PC-3 (cell line): ENCODE measurements at places on chromosomes 11 and 22. TPM values are rescaled to one million over a fixed set of nuclear protein-coding genes. Genes with fewer than 3 reads are reported as not detected.

Gene ADAMTS15
- total RNA-seq: 16.8 and 21.7 TPM in 2 replicates

Gene INS
- not detected in 2 replicates for total RNA-seq

Gene GSTT2
- not detected in 2 replicates for total RNA-seq

Gene TST
- total RNA-seq: 31.7 and 35.9 TPM in 2 replicates

Gene CARD10
- 20.7 and 26.3 TPM in 2 replicates for total RNA-seq

Gene APOA5
- total RNA-seq: not detected in 2 replicates

Gene HOATZ
- not detected in 2 replicates for total RNA-seq

Gene DDI1
- total RNA-seq: not detected in 2 replicates

Gene OR6T1
- not detected in 2 replicates for total RNA-seq

Gene PLAAT3
- 57.8 and 69.0 TPM in 2 replicates for total RNA-seq

Gene MMP27
- not detected in 2 replicates for total RNA-seq

- no peaks in the 10 kb centered on the region for H3K36me3 ChIP-seq
- DNase-seq: no peak
- H3K27ac ChIP-seq: no peak overlapping the region
- no peak overlapping the region for H3K4me3 ChIP-seq
- peaks cover 2% of the 10 kb centered on the region for H3K4me1 ChIP-seq
Observed at GRCh38 chr11:130397780-130398179, 30.6 kb downstream of the ADAMTS8 start.

DNA sequence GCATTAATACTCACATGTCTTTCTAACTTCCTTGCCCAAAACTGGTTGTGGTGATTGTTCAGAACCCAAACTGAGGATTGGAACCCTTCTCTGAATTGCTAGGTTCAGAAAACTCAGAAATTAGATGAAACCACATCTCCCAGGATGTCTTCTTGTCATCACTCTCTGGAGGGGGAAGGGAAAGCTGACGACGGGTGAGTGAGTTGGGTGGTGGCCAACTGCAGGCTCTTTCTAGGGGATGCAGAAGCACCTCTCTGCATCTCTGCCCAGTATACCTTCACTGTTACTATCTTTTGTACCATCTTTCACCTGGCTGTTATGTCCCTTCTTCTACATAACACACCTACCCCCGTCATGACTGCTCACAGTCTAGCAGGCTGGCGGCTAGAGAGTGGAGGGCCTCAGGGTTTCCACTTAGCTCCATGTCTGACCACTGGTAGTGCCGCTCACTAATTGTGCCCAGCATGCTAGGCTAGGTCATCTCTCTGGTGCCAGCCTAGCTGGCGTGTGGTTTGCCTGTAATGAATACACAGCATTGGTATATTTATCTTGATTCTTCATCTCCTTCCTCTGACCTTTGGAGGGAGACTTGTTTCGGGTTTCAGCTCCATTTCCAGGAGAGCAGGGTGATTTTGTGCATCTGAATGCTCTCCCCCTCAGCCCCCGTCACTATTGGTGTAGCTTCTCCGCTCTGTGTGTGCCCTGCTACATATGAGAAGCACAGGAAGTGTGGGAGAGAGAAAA, 7.3 kb downstream of the GRAMD1B start:
- H3K4me3 ChIP-seq: no peak overlapping the region
- H3K36me3 ChIP-seq: peaks cover 14% of the 10 kb centered on the region
- no peaks in the 10 kb centered on the region for H3K27me3 ChIP-seq
- no peak for DNase-seq

DNA sequence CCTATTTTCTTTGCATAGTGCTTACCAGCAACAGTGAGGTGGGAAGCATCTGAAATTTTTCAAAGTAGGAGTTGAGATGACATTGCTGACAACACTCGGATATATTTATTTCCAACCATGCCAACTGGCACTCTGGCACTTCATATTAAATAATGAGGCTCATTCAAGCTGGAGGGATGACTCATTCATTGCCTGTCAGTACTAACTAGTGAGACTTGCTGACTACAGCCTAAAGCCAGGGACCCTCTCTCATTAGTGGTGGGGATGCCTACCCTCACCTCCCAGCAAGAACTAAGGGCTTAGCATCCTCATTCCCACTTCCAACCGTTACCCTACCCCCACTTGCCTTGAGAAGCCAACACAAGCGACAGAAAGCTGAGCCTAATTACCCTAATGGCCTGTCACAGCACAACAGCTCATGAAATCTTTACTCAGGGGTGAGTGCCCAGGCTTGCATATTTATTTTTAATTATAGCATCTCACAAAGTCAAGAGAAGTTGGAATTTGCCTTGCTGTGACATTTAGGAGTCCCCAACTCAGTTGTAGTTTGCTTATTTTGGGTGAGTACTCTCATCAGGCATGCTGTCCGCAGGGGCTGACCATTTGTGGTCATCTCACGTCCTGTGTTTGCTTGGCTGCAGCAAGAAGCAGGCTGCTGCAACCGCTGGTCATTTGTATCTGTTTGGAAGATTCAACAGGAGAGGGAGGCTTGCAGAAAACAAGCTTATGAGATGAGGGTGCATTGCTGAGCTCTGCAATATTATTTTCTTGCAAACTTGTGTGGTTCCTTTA, 181.6 kb upstream of the POU2AF2 start:
- H3K36me3 ChIP-seq: no peaks in the 10 kb centered on the region
- DNase-seq: peak; percentile 32
- H3K4me3 ChIP-seq: no peak overlapping the region
- no peak overlapping the region for H3K27ac ChIP-seq
- peaks cover 10% of the 10 kb centered on the region for H3K4me1 ChIP-seq

DNA sequence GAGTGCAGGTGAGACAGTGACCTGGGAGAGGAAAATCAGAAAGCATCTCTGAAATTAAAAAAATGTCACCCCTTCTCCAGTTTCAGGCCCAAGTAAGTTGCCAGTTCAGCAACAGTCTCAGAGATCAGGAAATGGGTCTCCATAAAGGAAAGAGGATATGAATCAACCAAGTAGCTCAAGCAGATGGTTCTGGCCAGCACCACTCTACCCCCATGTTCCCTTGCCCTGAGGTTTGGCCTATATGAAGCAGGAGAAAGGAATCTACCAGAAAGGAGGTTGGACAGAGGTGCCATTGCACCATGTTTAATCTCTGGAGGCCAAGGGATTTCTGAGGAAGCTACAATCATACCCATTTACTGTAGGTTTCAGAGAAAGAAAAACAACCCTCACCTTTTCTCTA, 7.7 kb downstream of the FZD4 start:
- H3K4me1 ChIP-seq: peaks cover 23% of the 10 kb centered on the region; the same call in 1 of the 2 replicates
- peaks cover 14% of the 10 kb centered on the region for H3K36me3 ChIP-seq
- H3K27me3 ChIP-seq: no peaks in the 10 kb centered on the region
- H3K4me3 ChIP-seq: no peak overlapping the region

- H3K4me3 ChIP-seq: no peak overlapping the region
- no peak overlapping the region for H3K27ac ChIP-seq
- no peaks in the 10 kb centered on the region for H3K27me3 ChIP-seq
- H3K4me1 ChIP-seq: peaks cover 9% of the 10 kb centered on the region
- no peaks in the 10 kb centered on the region for H3K36me3 ChIP-seq
- DNase-seq: no peak
Observed at GRCh38 chr11:108863528-108863927, 198.7 kb downstream of the DDX10 start.

DNA sequence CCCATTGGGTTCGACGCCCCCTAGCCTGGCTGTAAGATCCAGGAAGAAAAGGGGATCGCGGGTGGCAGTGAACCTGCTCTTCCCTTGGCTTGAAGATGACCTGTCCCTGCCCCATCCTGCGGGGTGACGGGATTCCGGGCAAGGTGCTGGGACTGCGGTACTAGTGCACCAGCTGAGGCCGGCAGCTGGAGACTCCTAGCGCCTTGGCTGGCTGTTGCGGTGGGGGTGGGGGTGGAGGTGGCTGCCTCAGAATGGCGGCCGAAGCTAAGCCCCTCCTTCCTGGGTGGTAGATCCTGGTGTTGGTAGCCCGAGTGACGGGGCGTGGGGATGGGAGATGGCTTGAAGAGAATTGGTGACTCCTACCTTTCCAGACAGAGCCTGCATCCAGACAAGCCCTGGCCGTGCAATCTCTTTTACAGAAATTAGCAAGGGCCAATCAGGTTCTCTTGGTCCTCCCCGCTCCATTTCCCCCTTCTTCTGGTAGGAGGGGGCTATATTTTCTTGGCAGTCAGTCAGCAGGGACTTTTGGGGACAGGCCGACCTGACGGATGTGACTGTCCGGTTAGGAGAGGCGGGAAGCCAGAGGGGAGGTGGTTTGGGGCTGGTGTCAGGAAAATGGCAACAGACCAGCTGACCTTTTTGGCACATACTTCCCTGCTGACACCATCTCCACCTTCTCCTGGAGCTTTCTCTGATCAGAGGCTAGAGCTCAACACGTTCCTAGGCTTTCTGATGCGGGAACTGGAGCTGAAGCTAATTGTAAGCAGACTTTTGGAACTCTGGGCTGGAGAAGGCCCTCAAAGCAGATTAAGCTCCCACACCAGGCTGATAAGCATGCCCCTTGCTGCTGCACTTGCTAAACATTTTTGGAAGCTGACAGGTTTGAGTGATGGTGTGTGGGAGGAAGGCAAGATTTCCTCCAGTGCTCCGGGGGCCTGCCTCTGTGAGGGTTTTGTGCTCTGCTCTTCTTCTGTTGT, 2.0 kb downstream of the NAV2 start:
- H3K4me3 ChIP-seq: peak overlapping the region; percentile 90
- peak; percentile 67 for DNase-seq
- H3K27ac ChIP-seq: peak overlapping the region; percentile 71
- H3K36me3 ChIP-seq: no peaks in the 10 kb centered on the region

DNA sequence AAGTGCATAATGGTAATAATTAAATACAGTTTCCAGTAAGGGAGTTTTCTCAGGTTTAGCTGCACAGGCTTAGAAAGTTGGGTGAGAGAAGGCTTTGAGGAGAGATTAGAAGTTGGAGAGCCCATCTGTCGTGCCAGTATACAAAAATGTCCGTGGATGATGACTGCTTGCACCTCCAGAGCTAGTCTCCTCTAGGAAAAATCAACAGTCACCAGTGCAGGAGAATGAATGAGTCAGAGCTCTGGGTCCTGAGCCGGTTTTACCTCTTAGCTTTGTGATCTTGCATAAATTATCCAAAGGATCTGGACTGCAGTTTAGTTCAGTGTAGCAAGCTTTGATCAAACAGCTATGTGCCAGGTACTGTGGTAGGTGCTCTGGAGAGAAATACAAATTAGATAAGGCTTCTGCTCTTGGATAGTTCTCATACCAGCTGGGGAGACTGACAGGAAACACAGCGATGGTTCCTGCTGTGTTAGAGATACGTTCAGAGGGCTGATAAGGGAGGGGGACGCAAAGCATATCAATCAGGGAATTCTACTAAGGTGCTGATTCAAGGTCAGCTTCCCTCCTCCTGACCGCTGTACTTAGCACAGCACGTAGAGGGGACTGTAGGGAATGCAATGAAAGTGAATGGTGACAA, 125.9 kb downstream of the TEAD1 start:
- peak overlapping the region; percentile 60 for H3K27ac ChIP-seq
- H3K27me3 ChIP-seq: no peaks in the 10 kb centered on the region
- no peaks in the 10 kb centered on the region for H3K36me3 ChIP-seq
- peak overlapping the region; percentile 27; the same call in 1 of the 2 replicates for H3K4me3 ChIP-seq
- peaks cover 60% of the 10 kb centered on the region for H3K4me1 ChIP-seq

DNA sequence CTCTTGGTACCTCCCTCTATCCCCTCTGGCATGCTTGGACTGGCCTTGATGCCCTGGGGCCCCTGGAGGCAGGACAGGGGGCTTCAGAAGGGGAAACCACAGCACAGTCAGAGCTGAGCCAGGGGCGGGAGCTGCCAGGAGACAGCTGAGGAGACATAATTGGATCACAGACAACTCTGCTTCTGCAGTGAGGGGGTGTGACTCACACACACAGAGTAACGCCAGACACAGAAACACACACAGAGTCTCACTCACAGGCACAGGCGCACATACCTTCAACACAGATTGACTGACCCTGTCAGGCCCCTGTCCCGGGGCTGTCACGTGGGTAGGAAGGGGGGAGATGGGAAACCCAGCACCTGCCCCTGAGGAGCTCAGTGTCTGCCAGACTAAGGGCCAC, 20.6 kb downstream of the STARD10 start:
- H3K27ac ChIP-seq: no peak overlapping the region
- H3K36me3 ChIP-seq: no peaks in the 10 kb centered on the region
- no peaks in the 10 kb centered on the region for H3K4me1 ChIP-seq
- DNase-seq: peak; percentile 44

DNA sequence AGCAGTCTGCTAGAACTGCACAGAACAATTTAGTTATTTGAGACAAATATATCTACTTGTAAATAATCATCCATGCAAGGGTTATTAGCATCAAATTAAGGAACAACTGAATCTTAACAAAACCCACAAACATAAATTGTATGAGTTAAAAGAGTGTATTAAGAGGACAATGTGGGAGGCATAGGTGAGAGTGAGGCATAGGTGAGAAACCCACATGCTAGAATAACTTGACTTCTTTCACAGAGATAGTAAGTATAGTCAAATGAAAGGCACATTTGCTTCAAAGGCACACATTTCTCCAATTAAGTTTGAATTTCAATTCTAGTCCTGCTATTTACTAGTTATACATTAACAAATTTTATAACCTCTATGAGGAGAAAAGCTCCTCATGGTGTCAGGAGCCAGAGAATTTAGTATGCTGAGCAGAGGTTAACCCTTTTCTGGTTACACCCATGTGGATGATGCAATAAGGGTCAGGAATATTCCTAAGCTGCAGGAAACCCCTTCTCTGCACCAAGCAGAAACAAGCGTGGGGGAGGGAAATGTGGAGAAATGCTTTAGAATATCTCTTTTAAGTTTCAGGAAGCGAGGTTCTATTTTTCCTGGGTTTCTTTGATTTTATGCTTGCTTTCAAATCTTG, 264.2 kb downstream of the GRM5 start:
- H3K27me3 ChIP-seq: no peaks in the 10 kb centered on the region
- no peaks in the 10 kb centered on the region for H3K36me3 ChIP-seq
- no peak overlapping the region for H3K27ac ChIP-seq
- no peaks in the 10 kb centered on the region for H3K4me1 ChIP-seq

GRCh38 chr11:45252134-45252856, 33.8 kb downstream of the SYT13 start:
- H3K27me3 ChIP-seq: no peaks in the 10 kb centered on the region
- H3K4me1 ChIP-seq: no peaks in the 10 kb centered on the region
- DNase-seq: peak; percentile 60
- H3K4me3 ChIP-seq: no peak overlapping the region
- H3K27ac ChIP-seq: no peak overlapping the region

GRCh38 chr11:103529181-103529684, 420.0 kb downstream of the DYNC2H1 start:
- H3K27ac ChIP-seq: peak overlapping the region; percentile 14
- H3K4me3 ChIP-seq: no peak overlapping the region
- no peaks in the 10 kb centered on the region for H3K36me3 ChIP-seq
- H3K4me1 ChIP-seq: peaks cover 79% of the 10 kb centered on the region
- H3K27me3 ChIP-seq: no peaks in the 10 kb centered on the region

GRCh38 chr11:62926680-62927455, 5.7 kb upstream of the CHRM1 start:
- H3K27me3 ChIP-seq: peaks cover 16% of the 10 kb centered on the region
- no peak overlapping the region for H3K4me3 ChIP-seq
- no peak overlapping the region for H3K27ac ChIP-seq
- DNase-seq: no peak
- H3K36me3 ChIP-seq: no peaks in the 10 kb centered on the region
- H3K4me1 ChIP-seq: no peaks in the 10 kb centered on the region

- H3K27ac ChIP-seq: peak overlapping the region; percentile 75
- no peak overlapping the region for H3K4me3 ChIP-seq
- DNase-seq: peak; percentile 87
- H3K4me1 ChIP-seq: peaks cover 18% of the 10 kb centered on the region
- H3K36me3 ChIP-seq: peaks cover 10% of the 10 kb centered on the region; the same call in 1 of the 2 replicates
- no peaks in the 10 kb centered on the region for H3K27me3 ChIP-seq
Observed at GRCh38 chr11:75782540-75783263, 14.1 kb downstream of the DGAT2 start.

- H3K27me3 ChIP-seq: no peaks in the 10 kb centered on the region
- H3K36me3 ChIP-seq: no peaks in the 10 kb centered on the region
- no peak for DNase-seq
- H3K27ac ChIP-seq: no peak overlapping the region
Observed at GRCh38 chr11:76601724-76602123, 68.8 kb downstream of the LRRC32 start.
